ENCODE measurements at places on chromosomes 7 and 10.

GRCh38 chr10:131690805-131691239, 210.0 kb upstream of the PPP2R2D start:
- DNase-seq, result no peak

GRCh38 chr10:75682649-75683557, 251.5 kb downstream of the LRMDA start:
- DNase-seq, result no peak

- no peak for DNase-seq
These were observed 483.9 kb downstream of the GRM8 start for GRCh38 chr7:126768836-126769235.

- DNase-seq, result no peak
These were observed 61.5 kb downstream of the CLIP2 start for GRCh38 chr7:74350751-74351150.

DNA sequence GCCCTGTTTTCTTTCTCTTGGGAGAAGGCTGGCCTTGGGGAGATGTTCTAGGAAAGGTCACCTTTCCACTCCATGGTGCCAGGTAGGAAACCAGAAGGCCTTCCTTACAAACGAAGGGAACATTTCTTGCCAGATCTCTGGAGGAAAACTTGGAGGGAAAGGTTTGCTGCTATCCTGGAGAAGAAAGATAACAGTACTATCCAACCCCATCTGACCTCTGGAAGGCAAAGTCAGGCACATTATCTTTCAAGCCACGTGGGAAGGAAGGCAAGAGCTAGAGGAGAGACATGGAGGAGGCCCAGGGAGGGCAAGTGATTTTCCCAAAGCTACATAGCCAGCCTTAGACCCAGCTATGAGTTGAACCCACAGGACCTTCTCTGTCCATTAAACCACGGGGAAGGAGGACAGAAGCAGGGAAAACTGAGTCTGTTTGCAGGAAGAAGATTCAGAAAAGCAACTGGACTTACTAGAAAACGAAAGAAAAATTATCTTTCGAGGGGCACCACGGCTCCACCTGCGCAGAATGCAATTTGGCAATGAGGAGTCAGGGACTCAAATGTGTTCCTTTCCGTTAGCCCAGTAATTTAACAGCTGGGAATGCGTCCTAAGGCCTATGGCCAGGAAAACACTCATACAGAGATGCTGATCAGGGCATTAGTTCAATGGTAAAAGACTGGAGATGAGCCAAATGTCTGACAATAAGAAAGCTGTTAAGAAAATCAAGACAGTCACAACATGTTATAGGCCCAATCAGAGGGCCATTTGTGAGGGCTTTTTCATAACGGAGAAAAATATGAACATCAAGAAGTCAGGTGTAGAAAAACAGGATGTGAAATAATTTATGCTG, 32.0 kb upstream of the PSAP start:
- no peak for DNase-seq

- DNase-seq, result no peak
These were observed 283.1 kb downstream of the DNAJB6 start for GRCh38 chr7:157619753-157620525.

- DNase-seq, result no peak
These were observed 117.9 kb downstream of the ADCY1 start for GRCh38 chr7:45692031-45692430.

DNA sequence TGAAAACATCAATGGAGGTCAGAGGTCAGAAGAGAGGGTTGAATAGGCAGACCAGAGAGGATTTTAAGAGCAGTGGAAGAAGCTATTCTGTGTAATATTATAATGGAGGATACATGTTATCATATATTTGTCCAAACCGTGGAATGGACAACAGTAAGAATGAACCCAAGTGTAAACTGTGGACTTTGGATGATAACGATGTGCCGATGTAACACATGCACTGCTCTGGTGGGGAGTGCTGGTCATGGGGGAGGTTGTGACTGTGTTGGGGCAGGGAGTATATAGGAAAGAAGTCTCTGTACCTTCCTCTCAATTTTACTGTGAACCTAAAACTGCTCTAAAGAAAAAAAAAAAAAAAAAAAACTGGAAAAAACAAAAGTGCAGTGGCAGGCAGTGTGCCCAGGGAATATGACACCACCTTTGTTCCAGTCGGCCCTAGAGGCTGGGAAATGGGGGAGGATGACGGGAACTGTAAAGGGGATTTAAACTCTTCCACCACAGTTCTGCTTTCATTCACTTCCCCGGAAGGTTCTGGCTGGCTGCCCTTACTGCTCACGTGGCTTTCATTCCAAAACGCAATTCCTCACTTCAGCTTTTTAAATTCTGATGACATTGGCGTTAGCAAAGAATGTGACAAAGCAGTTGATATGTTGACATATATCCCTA, 113.7 kb upstream of the ANKRD1 start:
- peak; percentile 63 for DNase-seq

DNA sequence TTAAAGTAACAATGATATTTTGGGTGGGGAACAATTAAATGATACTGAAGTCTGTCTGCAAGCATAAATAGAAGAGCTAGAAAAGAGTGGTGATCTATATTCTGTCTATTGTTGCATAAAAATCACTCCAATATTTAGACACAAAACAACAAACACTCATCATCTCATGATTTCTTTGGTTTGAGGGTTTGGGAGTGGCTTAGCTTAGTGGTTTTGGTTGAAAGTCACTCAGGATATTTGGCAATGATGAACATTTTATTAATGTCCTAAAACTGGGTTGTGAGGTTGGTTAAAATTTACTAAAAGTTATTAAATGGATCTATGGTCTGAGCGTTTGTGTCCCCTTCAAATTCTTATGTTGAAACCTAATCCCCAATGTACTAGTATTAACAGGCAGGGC, 54.7 kb upstream of the EGFR start:
- no peak for DNase-seq

DNA sequence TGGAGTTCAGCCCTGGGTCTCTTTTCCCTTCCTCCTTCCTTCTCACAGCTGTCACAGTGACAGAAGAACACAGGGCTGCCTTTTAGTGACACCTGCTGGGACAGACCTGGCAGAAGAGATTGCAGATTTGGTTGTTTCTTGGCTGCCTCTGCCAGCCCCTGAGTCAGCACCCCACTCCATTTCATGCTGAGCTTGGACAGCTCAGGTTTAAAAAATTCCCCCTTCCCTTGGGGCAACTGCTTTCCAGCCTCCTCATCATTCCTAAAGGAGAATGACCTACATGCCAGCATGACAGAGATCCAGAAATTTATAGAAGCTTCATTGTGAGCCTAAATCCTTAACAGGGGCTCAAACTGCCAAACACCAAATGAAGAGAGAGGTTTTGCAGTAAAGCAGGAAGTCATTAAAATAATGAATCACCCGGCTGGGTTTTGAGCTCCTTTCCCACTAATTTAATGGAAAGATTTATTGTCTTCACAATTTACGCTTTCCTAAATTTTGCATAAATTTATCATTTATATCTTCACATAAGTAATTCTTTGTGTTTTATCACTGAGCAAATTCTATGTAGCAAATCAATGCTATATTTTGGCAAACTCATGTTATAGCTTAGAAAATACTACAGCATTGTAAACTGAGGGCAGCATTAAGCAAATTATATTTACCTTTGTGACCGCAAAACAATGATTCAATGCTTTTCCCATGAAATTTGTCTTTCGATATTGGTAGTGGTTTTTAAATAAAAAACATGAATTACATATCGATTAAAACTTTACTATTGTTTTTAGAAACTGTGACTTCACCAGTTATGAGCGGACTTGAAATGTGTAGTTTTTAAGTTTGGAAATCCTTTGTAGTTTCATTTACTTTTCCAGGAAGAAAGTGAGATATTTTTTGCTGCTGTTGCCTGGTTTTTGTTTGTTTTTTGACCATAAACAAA, 399.5 kb upstream of the ANKRD30A start:
- DNase-seq, result peak; percentile 31

- DNase-seq, result no peak
These were observed 1.5 kb downstream of the ZFAND2A start for GRCh38 chr7:1158203-1159126.

DNA sequence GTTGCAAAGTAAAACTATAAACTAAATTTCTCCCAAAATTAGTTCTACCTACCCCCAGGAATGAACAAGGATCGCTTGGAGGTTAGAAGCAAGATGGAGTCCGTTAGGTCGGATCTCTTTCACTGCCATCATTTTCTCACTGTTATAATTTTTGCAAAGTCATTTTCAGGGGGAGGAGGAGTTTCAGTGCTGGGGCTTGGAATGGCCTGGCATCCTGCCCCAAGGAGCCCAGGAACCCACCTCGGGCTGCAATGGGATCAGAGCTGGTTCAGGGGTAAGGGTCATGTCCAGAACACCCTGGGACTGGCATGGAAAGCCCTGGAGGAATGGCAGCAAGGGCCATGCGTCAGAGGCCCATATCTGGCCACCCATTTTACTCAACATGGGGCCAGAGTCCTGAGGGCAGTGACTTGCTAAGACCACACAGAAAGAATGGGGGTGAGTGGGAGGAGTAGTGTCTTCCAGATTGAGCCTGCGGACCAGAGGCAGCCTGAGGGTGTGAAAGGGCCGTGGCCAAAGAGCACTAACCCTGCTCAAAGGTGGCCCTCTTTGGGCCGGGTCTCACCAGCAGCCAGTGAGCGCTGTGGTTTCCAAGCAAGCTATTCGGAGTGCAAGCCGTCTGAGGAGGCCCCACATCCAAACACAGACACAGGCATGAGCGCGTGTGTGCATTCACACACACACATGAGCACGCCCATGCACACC, 31.8 kb downstream of the GPRIN2 start:
- peak; percentile 15 for DNase-seq

DNA sequence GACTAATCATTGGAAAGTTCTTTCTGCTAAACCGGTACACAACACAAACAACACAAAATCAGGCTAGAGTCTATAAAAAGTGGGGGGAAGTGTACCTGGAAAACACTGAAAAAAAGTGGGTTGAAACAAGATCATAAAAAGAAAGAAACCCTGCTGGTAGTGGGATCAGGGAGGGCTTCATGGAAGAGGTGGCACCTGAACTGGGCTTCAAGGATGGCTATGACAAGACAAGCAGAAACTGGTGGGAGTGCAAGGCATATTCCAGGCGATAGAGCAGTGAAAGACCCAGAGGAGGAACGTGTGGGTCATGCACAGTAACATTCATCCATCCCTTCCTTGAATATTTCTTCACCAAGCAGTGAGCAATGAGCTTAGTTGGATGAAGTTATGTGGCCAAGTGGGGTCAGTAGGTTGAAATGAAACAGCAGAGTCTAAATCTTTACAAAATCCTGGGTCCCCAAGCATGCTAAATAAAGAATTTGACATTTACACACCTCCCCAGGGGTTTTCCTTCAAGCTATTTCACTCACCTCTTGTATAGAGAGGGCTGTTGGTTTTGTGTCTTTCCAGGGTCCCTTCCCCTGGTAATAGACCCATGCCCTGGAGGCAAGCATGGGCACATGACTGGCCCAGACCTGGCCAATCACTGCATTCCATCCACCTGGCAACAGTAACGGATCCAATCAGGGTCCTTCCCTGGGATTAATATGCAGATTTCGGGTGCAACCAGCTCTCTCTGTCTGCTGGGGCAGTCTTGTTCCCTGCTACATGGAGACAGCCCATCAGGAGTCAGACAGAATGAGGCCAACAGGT, 38.2 kb downstream of the SPOCK2 start:
- DNase-seq, result no peak

DNA sequence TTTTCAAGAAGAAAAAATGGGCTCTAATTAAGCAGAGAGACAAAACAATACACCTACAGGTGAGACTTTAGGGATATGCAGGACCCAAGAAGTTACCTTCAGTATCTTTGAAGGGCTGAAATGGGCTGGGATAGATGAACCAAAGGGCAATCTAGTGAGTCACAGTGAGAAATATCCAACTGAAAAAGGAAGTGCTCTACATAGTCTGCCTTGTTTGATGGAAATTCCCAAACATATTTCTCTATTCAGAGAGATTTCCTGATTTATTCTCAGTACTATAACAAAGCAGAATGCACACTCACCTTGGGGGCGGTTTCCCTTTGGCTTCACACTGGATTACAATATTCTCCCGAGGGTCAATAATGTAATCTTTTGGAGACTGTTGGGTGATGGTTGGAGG, 104.1 kb upstream of the LAMB4 start:
- DNase-seq, result no peak

- DNase-seq, result no peak
These were observed 44.1 kb downstream of the CHST3 start for GRCh38 chr10:72008096-72008981.

DNA sequence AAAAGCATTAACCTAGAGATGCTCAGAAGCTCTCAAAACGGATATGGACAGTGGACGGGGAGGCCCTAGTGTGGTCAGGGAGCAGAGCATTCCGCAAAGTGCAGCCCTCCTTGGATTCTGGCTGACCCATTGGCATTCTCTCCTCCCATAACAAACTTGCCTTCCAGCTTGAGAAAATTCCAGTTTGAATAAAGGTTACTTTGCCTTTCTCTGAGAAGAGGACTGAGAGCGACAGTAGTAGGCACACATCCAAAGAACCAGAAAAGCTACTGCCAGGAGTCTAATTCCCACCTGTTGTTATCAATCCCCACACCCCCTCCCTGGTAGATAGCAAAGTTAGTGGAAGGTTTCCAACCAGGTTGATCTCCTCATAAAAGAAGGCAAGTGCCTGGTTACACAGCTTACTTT, 84.7 kb upstream of the TRIL start:
- peak; percentile 28 for DNase-seq

DNA sequence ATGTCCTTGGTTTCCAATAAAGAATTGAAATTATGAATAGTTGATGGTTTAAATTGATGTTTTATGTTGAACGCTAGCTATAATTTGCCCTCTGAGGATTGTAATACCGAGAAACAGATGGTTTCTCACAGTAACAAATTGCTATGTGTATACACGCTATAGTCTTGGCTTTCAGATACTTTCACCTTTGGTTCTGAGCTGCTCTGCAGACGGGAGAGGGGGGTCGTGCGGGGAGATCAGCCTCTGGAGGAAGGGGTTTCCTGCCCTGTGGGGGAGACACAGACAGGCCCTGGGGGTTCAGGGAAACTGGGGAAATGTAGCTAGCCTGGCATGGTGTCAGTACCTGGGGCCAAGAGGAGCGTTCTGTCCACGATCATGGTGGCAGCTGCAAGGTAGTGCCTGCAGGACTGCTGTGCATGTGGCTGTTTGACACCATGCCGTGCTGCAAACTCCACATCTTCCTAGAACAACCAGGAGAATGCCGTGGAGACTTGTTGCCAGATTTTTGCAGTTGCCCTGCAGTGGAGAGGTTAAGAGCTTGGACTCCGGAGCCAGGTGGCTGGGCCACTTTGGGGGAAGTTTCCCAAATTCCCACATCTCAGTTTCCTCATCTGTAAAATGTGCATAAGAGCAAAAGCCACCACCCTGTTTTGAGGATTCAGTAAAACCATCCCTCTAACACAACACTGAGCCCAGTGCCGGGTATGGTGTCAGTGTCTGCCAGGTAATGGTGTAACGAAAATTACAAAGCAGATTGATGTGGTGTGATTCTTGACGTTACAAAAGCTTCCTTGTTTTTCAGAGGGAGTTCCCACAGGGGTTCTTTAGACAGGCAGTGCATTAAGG, 167.9 kb downstream of the CUX1 start:
- no peak for DNase-seq

- no peak for DNase-seq
These were observed 656.0 kb downstream of the CNTNAP2 start for GRCh38 chr7:146772601-146773000.

GRCh38 chr10:12056748-12057147, 12.0 kb upstream of the DHTKD1 start:
- DNase-seq, result peak; percentile 81
